ENCODE measurements at places on chromosomes 1 and 21.

DNA sequence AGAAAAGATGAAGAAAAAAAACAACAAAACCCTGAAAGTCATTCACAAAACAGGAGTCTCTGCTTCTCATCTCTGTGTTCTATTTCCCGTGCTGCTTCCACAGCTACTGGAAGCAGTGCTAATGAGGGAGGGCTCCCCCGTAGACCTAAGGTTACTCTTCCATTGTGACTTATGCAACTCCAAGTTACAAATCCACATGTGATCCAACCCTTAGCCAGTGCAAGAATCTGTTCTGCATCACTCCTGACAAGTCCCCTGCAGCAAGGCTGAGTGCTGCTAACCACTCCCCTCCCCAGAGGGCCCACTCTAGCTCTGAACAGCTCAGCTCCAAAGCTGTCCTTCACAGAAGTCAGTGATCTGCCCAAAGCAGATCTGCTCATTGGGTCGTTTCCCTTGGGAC lies 10.3 kb downstream of the DNALI1 start:
- H3K4me3 ChIP-seq, result no peak overlapping the region
- no peaks in the 10 kb centered on the region for H3K4me1 ChIP-seq
- H3K27me3 ChIP-seq, result no peaks in the 10 kb centered on the region
- peaks cover 81% of the 10 kb centered on the region for H3K36me3 ChIP-seq

GRCh38 chr1:116474921-116475849 lies 95.6 kb downstream of the CD58 start:
- peak; percentile 53 for DNase-seq
- no peaks in the 10 kb centered on the region for H3K36me3 ChIP-seq
- peak overlapping the region; percentile 94 for H3K27ac ChIP-seq
- no peak overlapping the region for H3K4me3 ChIP-seq
- H3K4me1 ChIP-seq, result peaks cover 38% of the 10 kb centered on the region
- no peaks in the 10 kb centered on the region for H3K27me3 ChIP-seq

DNA sequence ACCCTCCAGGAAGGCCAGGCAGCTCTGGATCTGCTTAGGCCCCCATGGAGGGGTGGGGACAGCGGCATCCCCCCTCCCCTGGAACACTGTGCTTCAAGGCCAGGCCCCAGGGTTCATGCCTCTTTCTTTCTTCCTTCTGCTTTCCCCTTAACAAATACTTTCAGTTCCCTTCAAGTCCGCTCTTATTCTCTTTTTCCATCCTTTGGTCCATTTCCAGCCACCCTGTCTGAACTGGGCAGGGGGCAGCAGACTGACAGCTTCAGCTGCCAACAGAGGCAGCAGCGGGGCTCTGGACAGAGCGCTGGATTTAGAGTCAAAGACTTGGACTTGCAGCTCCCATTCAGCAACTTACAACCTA lies 1.1 kb upstream of the CD244 start:
- peaks cover 30% of the 10 kb centered on the region for H3K27me3 ChIP-seq
- no peaks in the 10 kb centered on the region for H3K36me3 ChIP-seq
- H3K4me1 ChIP-seq, result no peaks in the 10 kb centered on the region
- DNase-seq, result peak; percentile 22
- no peak overlapping the region for H3K4me3 ChIP-seq

DNA sequence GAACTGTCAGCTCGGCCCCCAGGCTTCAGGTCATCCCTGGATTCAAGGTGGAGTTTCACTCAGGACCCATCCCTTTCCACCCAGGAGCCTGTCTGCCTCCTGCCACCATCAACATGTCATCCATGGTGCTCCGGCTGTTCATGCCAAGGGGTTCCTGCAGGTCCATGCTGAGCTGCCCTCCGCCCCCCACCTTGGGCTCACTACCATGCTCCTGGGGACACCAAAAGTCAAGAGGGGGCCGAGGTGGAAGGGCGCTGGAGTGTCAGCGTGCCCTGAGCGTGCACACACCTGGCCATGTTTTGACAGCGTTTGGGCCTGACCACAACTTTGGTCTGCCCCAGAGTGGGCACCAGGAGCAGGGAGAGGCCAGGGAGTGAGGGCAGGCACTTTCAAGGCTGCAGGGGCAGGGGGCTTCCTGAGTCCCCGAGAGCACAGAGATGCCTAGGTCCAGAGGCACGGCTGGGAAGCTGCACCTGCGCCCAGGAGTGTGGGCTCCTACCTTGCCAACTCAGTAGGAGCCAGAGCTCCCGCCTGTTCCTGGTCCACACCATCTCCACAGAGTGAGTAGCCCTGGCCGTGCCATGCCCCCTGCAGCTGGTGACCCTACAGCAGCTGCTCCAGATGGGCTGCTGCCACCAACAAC lies 639.6 kb upstream of the ZP4 start:
- H3K36me3 ChIP-seq, result no peaks in the 10 kb centered on the region
- H3K27ac ChIP-seq, result no peak overlapping the region
- no peak for DNase-seq
- no peaks in the 10 kb centered on the region for H3K4me1 ChIP-seq

- peak within 1 kb of the TSS; percentile 94 for H3K27ac ChIP-seq
- no peaks in the 10 kb centered on the region for H3K27me3 ChIP-seq
These were observed at the start of gene TMEM63A for GRCh38 chr1:225881959-225882693. Gene TMEM63A (minus strand): TSS chr1:225882380. CDS start chr1:225877580, 4,800 bp downstream.

DNA sequence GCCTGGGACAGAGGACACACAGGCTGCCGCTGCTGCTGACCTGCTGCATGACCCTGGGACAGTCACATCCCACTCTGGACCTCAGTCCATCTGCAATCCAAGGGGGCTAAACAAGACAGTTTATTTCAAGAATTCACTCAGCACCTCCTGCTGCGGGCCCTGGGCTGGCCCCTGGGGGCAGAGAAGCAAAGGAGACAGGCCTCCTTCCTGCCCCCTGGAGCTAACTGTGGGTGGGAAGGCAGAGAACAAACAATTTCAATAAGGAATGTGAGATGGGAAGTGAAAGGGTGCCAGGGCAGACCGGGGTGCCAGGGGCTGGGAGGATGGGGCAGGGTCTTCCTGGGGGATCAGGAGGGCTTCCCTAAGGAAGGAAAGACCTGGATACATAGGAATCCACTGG lies 60.0 kb downstream of the TAS1R2 start:
- no peak overlapping the region for H3K27ac ChIP-seq
- no peaks in the 10 kb centered on the region for H3K4me1 ChIP-seq
- no peak for DNase-seq
- no peak overlapping the region for H3K4me3 ChIP-seq
- H3K36me3 ChIP-seq, result no peaks in the 10 kb centered on the region

GRCh38 chr1:31227891-31228568 lies 11.7 kb downstream of the NKAIN1 start:
- H3K27ac ChIP-seq, result no peak overlapping the region
- no peak overlapping the region for H3K4me3 ChIP-seq
- H3K27me3 ChIP-seq, result peaks cover 21% of the 10 kb centered on the region
- no peaks in the 10 kb centered on the region for H3K4me1 ChIP-seq
- DNase-seq, result no peak

DNA sequence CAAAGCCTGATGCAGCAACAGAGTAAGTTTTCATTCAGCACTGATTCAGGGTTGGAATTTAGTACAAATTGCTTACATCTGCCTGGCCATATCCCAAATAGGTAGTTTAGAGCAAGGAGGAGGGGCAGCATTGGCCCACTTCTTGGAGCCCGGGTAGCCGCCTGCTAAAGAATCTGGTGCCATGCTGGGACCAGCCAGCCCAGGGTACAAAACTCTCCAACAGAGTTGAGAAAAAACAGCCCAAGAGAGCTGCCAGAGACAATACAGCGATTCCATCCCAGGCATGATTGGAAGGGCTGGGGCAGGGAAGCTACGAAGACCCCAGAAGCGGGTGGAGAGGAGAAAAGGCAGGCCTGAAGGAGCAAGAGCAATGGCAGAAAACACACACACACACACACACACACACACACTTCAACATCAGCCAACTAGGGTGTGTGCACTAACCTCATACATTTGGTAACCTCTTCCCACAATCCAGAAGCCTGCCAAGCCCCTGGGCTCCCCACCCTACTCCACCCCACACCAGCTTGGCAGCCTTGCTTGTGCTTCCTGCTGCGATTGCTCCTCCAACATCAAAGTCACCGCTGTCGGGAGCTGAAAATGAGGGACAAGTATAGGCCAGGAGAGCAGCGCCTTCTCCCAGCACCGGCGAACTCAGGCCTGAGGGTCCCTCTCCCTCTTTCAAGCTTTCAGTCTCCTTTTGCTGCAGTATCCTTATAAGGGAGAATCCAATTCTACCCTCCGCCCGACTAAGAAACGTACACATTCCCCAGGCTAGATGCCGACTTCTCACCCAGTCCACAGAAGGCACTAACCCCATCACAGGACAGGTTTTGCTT lies 1.2 kb downstream of the PIK3C2B start:
- H3K27me3 ChIP-seq, result no peaks in the 10 kb centered on the region
- H3K4me1 ChIP-seq, result peaks cover 66% of the 10 kb centered on the region
- peak; percentile 74 for DNase-seq
- H3K36me3 ChIP-seq, result no peaks in the 10 kb centered on the region
- H3K27ac ChIP-seq, result peak overlapping the region; percentile 98
- H3K4me3 ChIP-seq, result peak overlapping the region; percentile 87

GRCh38 chr1:115211071-115211745 lies 121.9 kb upstream of the TSPAN2 start:
- H3K27ac ChIP-seq, result peak overlapping the region; percentile 76
- no peak overlapping the region for H3K4me3 ChIP-seq
- H3K4me1 ChIP-seq, result peaks cover 28% of the 10 kb centered on the region
- H3K36me3 ChIP-seq, result no peaks in the 10 kb centered on the region

DNA sequence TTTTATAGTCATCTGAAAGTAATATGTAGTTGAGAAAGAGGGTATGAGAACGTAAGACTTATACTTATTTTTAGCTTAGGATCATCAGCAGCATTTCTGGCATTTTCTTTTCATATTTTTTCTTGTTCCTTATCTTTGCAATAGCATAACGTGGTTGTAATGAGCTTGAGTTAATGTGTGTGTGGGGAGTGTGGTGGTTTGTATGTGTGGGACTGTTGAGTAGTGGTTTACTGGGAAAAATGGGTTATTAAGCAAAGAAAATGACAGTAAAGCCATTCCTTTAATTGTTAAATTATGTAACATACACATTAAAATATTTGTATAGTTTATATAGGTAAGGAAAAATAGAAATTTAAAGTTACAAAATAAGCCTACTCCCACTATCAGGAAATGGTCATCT lies 15.2 kb downstream of the PIP5K1A start:
- no peak overlapping the region for H3K4me3 ChIP-seq
- H3K4me1 ChIP-seq, result peaks cover 38% of the 10 kb centered on the region
- H3K27ac ChIP-seq, result no peak overlapping the region
- DNase-seq, result no peak
- no peaks in the 10 kb centered on the region for H3K27me3 ChIP-seq

DNA sequence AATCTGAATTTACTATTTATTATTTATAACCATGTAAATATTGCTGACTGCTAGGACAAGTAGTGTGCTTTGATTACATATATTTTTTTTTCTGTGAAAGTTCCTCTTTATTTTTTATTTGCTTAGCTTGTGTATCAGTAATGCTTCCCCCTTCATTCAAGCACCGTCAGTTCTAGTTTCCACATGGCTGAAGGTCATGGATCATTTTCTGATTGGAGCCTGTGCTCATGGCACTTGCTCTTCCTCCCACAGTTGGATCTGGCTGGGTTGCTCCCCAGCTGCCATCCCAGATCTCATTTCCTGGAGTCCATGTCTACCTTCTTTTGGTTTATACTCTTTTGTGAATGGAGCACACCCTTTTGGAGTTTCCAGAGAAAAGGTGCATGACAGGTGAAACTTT lies 57.0 kb upstream of the IGSF5 start:
- no peaks in the 10 kb centered on the region for H3K36me3 ChIP-seq
- no peak for DNase-seq
- no peaks in the 10 kb centered on the region for H3K27me3 ChIP-seq
- no peak overlapping the region for H3K4me3 ChIP-seq
- no peak overlapping the region for H3K27ac ChIP-seq
- H3K4me1 ChIP-seq, result peaks cover 5% of the 10 kb centered on the region

GRCh38 chr1:36966242-36966641 lies 68.1 kb downstream of the GRIK3 start:
- H3K36me3 ChIP-seq, result no peaks in the 10 kb centered on the region
- no peak overlapping the region for H3K4me3 ChIP-seq
- no peaks in the 10 kb centered on the region for H3K4me1 ChIP-seq
- H3K27me3 ChIP-seq, result peaks cover 34% of the 10 kb centered on the region

GRCh38 chr21:37224861-37225839 lies 42.0 kb downstream of the VPS26C start:
- H3K4me1 ChIP-seq, result peaks cover 12% of the 10 kb centered on the region
- H3K4me3 ChIP-seq, result no peak overlapping the region
- no peak overlapping the region for H3K27ac ChIP-seq
- DNase-seq, result no peak
- H3K36me3 ChIP-seq, result peaks cover 68% of the 10 kb centered on the region

- no peak overlapping the region for H3K4me3 ChIP-seq
- H3K27me3 ChIP-seq, result peaks cover 97% of the 10 kb centered on the region
- no peak overlapping the region for H3K27ac ChIP-seq
- no peaks in the 10 kb centered on the region for H3K4me1 ChIP-seq
These were observed 374.7 kb downstream of the NPHP4 start for GRCh38 chr1:5617546-5617945.

Data from left ventricle myocardium inferior (tissue), 1 donor.